Right lung (tissue), 10 donors: ENCODE measurements at places on chromosomes 3 and 15. TPM values are rescaled to one million over a fixed set of nuclear protein-coding genes. Genes with fewer than 3 reads are reported as not detected.

GRCh38 chr3:157948605-157949383 is 157.4 kb downstream of the SHOX2 start:
- no peak for DNase-seq

Gene SST
- polyA plus RNA-seq = 1.6 TPM

Gene IQCH
- polyA plus RNA-seq = 2.5 TPM

GRCh38 chr3:147736226-147736625 is 327.1 kb downstream of the ZIC1 start:
- DNase-seq = no peak

Gene PLA2G4F
- polyA plus RNA-seq = 4.6 TPM

DNA sequence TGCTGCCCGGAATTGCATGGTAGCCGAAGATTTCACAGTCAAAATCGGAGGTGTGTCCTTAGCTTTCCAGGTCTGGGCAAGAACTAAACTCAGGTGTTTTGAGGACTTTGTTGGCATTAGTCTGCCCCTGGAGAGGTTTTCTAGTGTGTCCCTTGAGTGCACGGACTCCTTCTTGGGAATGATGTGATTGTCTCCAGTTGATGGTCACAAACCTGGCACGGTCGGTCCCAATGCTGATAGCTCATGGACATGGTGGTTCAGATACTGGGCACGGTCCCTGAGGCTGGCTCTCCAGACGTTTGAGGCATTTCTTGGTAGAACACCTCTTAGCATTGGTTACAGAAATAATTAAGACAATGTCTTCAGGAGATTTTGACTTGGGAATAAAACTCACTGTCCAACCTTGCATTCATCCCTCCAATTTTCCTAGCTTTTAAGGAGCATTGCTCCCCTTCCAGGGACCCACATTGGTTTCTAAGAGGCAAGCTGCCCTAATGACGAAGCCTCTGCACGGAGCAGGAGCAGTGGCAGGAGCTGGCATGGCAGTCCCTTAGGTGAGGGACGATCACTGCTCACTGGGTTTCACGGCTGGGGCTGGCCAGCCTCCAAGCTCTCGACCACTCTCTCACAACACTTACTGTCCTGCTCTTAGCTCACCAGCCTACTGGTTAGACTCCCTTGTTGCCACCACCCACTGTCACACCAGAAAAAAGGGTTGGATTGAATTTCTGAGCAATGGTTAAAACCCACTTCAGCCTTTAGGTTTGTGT is 68.1 kb downstream of the PGPEP1L start:
- no peak for DNase-seq

Gene TNFSF10
- 39.0 TPM for polyA plus RNA-seq

DNA sequence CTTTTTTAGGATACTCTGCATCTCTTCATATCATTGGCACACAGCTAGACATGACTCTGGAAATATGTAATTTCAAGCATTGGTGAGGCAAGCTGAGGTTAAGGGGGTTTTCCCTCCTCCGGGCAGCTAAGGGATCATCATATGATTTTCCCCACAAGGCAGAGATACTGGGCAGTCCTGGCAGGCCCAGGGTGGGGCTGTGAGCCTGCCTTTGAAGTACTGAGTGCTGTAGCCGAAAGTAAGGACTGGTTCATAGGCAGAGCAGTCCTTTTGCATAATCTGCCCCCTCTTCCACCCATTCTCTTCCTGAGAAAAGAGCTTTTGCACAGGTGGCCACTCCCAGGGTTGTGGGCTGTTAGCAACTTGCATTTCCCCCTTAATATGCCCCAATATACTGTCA is 168.8 kb upstream of the MANF start:
- DNase-seq = no peak

Gene ACAP2
- polyA plus RNA-seq = 31.8 TPM

DNA sequence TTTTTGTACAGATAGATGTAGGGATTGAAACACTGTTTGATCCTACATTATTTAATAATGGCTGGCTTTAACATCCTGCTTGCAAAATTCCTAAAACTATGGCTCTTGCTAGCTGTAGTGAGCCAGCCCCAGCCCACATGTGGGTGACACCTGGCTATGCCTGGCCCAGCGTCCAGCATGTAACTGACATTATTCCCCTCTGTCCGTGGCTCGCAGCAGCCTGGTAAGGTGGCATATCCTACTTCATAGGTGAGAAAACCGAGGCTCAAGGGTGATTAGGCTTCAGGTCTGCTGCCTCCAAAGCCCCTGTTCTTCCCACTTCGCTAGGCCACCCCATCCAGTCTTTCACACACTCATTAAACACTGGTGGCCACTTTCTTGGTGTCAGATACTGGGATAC is 1.6 kb downstream of the CALML4 start:
- DNase-seq = no peak
